ENCODE measurements at places on chromosomes 13 and 19.

DNA sequence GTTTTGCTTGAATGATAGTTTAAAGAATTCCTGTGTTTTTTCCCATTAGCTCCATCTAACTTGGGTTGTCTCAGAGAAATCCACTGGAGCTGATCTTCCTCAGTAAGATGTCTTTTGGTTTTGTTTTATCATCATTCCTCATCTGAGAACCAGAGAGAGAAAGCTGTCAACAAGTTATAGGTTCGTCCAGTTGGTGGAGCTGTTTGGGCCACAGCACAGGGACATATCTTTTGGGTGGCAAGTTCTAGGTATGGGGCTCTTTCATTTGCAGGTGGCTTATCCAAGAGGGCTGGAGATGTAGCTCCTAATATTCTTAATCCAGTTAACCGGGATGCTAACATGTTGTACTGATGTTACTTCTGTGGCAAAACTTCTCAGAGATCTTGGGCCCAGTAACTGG lies 174.2 kb downstream of the KCNRG start:
- DNase-seq: no peak

DNA sequence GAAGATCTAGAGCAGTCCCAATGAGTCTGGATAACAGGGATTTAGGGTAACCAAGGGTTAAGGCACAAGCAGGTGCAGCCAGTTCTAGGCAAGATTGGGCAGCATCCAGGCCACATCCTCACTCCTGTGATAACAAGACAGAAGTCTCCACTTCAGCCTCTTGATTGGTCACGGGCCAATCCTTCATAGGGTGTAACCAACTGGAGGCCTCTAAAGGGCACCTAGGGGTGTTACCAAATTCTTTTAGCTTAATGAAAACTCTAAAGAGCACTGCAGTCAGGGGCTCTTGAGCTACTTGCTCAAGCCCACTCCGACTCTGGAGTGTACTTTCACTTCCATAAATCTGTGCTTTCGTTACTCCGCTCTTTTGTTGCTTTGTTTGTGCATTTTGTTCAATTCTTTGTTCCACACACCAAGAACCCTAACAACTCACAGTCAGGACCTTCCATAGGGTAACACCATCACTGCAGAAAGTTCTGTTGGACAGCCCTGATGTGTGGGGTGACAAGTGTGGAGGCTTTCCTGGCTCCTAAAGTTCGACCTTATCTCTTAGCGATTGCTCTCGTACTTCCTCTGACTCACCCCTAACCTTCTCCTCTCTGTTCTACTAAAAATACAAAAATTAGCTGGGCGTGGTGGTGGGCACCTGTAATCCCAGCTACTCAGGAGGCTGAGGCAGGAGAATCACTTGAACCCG lies 36.1 kb downstream of the ZSWIM9 start:
- no peak for DNase-seq

DNA sequence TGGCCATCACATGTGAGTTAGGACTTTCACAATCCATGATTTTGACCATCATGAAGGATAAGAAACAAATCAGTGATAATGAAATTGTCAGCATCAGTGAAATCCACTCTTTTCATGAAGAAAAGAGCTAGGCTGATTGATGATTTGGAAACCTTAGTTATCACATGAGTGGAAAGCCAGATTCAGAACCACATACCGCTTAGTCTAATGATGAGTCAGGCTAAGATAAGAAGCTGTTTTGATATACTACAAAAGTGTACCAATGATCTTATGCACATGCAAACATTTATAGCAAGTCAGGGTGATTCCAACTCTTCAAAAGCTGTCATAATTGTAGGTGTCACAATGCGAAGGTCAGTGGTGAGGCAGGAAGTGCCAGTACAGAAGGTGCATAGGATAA lies 519.3 kb downstream of the GPC6 start:
- DNase-seq: no peak

DNA sequence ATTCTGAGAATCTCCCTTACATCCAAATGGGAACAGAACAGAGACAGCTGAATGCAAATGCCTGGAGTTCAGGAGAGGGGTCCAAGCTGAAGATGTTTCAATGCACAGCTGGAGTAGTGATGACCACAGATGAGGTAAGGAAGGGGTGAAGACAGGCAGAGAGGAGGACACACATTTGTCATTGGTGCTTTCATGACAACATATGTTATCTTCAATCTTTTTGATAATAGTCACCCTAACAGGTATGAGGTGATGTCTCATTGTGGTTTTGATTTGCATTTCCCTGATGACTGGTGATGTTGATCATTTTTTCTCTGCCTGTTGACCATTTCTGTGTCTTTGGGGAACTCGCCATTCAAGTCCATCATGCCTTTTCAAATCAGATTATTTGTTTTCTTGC lies 19.2 kb downstream of the SIGLEC7 start:
- DNase-seq: no peak

GRCh38 chr13:70964124-70964523 lies 855.9 kb upstream of the KLHL1 start:
- DNase-seq: no peak

Data from stimulated activated CD8-positive, alpha-beta memory T cell treated with anti-CD3 and anti-CD28 coated beads, Interleukin-15, amount 100 ng/mL, for 1 hour (primary cell).